Ureter (tissue), 1 donor: ENCODE measurements at places on chromosomes 4 and X. TPM values are rescaled to one million over a fixed set of nuclear protein-coding genes. Genes with fewer than 3 reads are reported as not detected.

UGT2B17 gene
- total RNA-seq: 0.23 TPM

TBC1D19 gene
- total RNA-seq: 17.0 TPM

DNA sequence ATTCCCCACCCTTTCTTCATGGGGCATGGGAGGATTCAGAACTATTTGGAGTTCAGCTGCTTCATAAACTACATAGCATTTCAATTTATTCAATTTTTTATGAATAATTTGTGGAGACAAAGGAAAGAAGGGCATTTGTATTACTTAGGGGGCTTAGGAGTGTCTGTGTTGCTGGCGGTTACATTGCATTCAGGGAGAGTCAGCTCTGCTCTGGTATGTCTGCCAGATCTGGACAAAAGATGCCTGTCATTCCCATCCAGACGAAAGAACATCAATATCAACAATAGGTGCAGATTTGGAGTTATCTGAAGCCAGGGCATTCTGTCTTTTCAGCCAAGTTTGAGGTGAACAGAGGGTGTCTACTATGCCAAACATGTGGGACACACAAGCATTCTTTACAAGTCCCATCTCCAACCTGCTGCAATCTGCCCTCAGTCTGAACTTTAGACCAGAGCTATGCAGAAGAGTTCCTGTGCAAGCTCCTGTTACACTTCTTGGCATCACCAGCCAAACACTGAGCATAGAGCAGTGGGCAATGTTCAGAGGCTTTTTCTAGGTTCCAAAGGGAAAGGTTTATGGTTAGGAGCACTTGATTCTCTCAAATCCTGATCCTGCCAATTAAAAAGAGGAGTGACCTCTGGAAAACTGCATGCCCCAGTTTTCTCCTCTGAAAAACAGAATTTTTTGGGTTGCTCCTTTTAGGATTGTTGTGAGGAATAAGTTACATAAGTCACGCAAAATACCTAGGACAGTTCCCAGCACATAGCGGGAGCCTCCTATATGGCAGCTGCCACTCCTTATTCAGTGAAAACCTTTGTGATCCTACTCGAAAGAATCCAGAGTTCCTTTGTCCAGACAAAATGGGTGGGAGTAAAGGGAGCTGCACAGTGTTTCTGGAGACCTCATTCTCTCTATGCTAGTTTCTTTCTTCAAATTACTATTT lies 719.5 kb upstream of the SLIT2 start:
- no peak for DNase-seq

DNA sequence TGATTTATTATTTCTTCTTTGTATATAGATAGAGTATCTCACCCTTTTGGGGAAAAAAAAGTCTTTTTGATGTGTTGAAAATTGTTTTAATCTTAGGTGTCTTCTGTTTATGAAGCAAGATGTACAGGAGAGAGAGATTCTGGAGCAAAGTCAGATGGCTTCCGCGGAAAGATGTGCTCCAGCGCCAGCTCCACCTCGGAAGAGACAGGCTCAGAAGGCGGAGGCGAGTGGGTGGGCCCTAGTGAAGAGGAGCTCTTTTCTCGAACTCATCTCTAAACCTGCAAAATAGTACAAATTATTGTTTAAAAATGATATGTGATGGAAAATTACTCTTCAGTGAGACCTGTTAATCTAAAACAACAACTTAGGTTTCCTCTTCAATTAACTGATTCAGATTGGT lies 28.9 kb upstream of the TBC1D14 start:
- DNase-seq: no peak

DNA sequence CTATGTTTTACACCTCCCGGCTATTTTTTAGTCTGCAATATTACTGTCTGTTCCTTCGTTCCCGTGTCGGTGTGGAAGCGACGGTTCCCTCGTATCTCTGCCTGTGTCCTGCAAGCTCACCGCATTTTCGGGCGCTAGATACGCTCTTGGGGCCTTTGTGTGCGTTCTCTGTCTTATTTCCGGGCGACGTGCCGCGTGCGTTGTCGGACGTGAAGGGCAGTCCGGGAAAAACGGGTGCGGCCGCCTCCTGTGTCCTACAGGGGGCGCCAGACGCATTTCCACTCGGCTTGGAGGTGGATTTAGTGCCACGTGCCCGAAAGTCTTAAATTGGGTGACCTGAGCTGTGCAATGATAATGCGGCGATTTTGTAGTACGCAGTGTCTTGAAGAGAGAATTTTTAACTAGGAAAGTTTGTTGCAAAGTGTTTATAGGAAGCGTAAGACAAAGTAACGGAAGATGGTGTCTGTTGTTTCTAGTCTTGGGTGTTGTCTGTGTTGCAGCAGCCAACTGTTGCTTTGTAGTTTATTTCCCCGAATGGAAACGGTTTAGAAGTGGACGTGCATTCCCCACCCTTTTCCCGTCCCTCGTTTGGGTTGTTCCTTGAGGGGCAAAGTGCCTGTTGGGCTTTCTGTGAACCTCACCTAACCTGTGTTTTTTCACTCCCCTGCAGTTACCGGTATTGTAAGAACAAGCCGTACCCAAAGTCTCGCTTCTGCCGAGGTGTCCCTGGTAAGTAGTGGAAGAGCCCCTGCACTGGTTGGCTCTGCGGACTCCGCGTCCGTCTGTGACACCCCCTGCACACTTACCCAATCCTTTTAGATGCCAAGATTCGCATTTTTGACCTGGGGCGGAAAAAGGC lies 720 bp downstream of the RPL10 start:
- peak; percentile 90 for DNase-seq

DNA sequence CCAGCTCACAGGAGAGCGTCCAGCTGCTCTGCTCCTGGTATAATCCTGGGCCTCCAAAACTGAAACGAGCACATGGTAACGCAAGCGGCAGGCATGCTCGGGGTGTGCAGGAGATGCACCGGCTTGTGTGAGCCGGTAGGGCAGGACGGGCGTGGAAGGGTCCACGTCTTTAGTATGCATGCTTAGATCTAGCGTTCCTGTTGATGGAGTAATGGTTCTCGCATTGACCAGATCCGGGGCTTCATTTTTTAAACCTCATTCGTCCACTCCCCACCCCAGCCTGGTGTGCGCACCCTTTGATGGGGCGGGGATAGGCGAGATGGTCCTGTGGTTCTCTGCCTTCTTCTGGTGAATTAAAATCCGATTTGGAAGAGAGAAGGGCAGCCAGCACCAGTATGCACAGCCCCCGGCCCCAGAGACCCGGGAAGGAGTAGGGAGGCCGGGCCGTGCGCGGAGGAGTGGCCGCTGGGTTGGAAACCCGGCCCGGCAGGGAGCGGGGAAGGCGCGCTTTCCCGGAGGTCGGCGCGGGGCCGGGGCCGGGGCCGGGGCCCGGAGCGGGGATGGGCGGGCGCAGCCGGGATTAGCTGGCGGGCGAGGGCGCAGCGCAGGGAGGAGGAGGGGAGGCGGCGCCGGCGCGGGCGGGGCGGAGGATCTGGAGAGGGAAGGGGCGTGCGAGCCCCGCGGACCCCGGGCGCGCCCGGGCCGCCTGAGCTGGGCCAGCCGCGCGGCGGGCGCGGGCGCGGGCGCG lies 39.9 kb downstream of the FAM149A start:
- DNase-seq: peak; percentile 71

DNA sequence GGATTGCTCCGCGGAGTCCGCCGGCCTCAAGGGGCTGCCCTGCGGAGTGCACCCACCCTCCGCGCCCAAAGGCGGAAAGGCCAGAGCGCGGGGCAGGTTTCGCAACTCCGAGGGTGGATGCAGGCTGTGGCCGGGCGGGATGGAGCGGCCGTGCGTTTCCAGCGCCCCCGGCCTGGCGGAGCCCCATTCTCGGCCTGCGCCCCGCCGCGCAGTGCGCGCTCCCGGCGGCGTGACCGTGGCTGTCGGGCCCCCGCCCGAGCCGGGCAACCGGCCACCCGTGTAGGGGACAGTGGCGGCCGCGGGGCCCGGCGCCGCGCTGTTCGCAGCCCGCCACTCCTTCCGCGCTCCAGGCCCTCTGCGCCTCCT lies 331 bp downstream of the SETD7 start:
- DNase-seq: peak; percentile 59
